SW480 (cell line): ENCODE measurements at places on chromosomes 2 and 18.

DNA sequence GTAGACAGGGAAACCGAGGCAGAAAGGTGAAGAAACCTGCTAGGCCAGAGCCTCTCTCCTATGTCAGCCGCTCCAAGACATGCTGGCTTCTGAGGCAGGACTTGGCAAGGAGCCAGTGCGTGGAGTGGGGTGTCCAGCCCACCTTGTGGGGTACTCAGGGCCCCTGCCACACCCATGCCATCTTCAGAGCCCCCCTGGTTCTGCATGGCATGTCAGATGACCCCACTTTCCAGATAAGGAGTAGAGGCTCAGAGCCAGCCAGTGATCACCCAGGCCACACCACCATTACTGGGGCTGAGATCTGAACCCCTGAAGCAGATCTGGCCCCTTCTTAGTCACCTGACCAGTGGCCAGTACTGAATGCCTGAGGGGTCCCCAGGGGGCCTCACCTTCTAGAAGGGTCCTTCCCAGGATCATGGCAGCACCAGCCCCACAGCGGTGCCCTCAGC is 14.7 kb downstream of the CROCC2 start:
- DNase-seq = no peak

GRCh38 chr18:71503222-71503621 is 1040.9 kb downstream of the CBLN2 start:
- no peak for DNase-seq

DNA sequence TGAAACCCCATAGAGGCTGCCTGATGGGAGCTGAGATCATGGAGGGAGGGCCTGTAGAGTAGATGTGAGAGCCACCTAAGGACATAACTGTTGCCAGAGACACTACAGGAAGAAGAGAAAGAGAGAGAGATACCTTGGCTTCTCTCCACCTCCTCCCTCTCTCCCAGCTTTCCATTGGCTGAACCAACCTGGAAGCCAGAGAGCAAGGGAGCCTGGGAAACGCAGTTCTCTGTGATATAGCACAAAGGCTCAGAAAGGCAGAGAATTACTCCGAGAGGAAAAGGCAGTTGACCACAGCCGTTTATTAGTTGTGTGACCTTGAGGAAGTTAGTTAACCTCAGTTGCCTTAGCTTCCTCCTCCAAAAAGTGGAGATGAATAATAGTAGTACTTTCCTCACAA is 37.7 kb upstream of the MAT2A start:
- DNase-seq = peak; percentile 41

GRCh38 chr2:105519516-105519915 is 120.7 kb upstream of the FHL2 start:
- no peak for DNase-seq

- no peak for DNase-seq
Measured at GRCh38 chr2:47336259-47337238, 66.4 kb upstream of the MSH2 start.

DNA sequence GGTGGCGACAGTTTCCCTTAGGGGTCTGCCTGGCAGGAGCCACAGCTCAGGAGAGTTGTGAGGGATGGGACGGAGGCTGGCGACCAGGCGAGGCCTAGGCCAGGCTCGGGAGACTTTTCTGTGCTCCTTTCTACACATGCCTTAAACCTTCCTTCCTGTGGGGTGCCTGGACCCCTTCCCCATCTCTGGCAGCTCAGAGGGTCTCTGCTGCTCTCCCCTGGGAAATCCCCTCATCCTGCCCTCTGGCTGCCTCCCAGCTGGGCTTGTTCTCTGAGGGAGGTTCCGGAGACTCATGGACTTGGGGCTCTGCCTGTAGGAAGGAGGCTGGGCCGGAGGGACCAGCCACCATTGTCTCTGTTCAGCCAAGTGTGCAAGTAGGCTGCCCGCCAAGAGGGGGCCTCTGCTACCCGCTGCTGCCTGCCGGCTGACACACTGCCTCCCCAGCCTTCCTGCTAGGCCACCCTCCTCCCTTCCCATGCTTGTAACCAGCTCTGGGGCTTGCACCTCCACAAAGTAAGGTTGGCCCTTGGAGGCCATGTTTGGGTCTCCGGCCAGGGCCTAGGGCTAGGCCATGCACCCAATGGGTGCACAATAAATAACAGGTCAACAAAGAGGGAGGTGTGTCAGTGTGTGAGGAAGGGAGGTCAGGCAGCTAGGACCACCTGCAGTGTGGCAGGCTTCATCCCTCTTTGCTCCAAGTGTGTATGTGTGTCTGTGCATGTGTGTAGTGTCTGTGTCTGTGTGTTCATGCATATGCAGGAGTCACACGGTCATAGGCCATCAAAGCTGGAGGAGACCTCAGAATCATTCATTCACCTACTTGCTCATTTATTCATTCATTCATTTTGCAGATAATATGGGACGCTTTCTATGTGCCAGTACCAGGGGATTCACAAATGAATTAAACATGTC is 28.8 kb downstream of the PSD4 start:
- no peak for DNase-seq
